ENCODE measurements at places on chromosomes 5 and 9.

DNA sequence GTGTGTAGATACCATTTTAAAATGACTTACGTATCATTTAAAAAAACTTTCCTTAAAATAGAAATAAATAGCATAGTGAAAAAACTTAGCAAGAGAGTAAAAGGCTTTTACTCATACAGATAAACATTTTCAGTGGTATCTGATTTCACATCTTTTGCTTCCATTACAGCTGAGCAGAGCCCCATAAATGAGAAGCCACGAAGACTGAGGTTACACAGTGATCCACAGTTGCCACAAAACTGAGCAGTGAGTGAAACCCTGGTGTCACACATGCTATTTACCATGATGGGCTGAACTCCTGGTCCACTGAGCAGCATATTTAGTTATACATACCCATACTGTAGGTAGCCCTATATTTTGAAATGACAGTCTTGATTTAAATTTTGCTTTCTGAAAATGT lies 401.2 kb downstream of the KIAA0825 start:
- DNase-seq, result no peak

- DNase-seq, result no peak
These were observed 128.6 kb upstream of the PUM3 start for GRCh38 chr9:2972475-2972874.

DNA sequence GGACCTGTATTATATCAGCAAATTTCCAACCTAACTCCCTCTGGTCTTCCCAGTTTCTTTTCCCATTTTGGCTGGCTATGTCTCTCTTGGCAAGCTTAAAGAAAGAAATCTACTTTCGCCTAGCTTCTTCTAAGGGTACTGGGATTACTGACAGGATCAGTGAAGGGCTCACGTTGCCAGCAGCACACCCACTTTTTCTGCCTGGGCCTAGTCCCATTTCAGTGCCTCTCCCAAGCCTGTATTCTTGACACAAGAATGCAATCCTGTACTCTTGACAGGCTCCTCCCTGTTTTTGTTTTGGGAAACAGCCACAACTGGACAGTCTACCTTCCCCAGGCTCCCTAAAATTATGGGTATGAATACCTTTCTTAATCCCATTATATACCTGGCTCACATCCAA lies 170.5 kb downstream of the EPB41L4A start:
- DNase-seq, result no peak

DNA sequence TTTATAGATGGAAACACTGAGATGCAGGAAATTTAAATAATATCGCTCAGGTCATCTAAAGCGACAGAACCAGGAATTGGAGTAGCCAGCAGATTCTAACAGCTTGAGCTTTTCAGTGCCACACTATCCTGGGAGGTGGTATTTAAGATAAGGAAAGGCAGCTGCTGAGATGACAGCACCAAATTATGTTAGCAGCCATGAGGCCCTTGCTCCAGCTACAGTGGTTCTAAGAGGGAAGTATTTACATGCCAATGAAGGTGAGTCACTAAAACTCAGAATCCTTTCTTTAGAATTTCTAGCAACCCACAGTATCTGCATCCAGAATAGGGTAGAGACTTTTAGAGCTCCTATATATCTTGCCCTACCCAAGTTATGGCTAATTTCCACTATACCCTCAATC lies 127.0 kb upstream of the VLDLR start:
- DNase-seq, result no peak

DNA sequence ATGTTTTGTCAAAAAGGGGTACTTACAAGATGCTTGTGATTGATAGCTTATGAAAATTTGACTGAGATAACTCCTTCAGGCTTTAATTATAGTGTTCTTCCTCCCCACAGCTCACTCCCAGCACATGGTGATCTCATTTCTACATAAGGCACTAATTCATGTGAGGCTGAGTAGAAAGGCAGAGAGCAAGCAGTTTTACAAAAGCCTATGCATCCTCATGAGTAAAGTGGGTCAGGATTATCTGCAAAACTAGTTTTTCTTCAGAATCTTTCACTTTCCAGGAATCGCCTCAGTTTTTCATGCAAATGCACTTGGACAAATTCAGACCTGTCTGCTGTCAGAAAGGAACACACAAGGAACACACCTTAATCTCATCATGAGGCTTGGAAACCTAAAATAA lies 92.1 kb upstream of the FBN2 start:
- DNase-seq, result no peak

GRCh38 chr5:1208743-1209488 lies 7.5 kb downstream of the SLC6A19 start:
- peak; percentile 40 for DNase-seq

GRCh38 chr5:124544366-124545055 lies 201.9 kb downstream of the ZNF608 start:
- DNase-seq, result no peak

DNA sequence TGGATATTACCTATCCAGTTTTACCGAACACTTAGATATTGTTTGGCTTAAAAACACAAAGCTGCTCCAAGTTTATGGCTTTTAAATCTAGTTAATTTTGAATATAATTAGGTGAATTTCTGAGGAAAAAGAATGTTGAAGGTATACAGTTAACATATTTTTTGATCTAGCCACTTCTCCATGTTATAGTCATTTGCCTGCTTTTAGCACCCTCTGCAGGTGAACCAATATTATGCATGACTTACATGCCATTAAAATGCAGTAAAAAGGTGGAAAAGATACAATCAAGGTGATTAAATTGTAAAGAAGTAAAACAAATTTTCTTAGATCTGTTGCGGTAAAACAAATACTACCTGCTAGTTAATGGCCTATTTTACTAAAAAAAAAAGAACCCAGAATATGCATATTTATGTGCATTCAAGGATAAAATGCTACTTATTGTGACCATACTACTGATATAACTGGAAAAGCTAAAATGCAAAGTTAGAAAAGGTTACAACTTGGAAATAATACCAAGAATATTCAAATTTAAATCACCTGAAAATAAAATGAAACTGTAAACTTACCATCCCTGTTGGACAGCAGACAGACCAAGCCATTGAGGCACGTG lies 132.1 kb downstream of the AP3B1 start:
- DNase-seq, result peak; percentile 10

GRCh38 chr9:4936277-4936676 lies 48.8 kb upstream of the JAK2 start:
- DNase-seq, result no peak

All from A549 (cell line).